Panc1 (cell line): ENCODE measurements at places on chromosomes 1 and 21.

GRCh38 chr1:183277821-183278738, 92.0 kb downstream of the LAMC2 start:
- no peaks in the 10 kb centered on the region for H3K27me3 ChIP-seq
- H3K27ac ChIP-seq: no peak overlapping the region
- H3K4me1 ChIP-seq: no peaks in the 10 kb centered on the region; the same call in 1 of the 2 replicates
- H3K4me3 ChIP-seq: no peak overlapping the region
- no peak for DNase-seq

DNA sequence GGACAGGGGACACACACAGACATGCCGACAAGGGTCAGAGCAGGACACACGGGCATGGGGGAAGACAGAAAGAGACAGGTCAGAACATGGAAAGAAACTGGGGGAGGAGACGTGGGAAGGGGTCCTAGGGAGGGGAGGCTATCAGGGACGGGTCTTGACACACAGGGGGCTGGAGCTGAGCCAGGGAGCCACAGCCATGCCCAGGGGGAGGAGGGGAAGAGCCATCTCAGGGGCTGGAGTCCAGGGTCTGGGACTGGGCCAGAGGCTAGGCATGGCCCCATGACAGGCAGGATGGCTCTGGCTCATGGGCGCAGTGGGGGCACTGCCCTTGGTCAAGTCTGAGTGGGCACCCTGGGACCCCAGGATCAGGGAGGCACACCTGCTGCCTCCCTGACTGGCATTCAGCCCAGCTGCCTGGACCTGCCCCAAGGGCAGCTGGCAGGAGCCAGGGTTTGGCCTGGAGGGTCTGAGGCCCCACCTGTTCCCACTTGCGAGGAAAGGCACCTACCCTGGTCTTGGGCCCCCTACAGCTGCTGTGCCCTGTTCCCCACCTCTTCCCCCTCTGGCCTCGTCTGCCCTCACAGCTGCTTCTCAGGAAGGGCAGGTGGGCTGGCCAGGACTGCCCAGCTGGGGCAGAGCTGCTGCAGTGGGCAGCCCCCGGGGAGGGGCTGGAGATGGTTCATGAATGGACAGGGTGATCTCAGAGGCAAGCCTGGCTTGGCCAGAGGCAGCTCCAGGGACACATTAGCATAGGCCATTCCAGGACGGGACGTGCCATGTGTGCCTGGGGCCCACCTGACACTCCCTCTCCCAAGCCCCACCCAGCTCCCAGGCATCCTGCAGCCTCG, 42.9 kb downstream of the HSPG2 start:
- no peak for DNase-seq
- peaks cover 3% of the 10 kb centered on the region; the same call in 1 of the 2 replicates for H3K36me3 ChIP-seq
- no peak overlapping the region for H3K4me3 ChIP-seq

DNA sequence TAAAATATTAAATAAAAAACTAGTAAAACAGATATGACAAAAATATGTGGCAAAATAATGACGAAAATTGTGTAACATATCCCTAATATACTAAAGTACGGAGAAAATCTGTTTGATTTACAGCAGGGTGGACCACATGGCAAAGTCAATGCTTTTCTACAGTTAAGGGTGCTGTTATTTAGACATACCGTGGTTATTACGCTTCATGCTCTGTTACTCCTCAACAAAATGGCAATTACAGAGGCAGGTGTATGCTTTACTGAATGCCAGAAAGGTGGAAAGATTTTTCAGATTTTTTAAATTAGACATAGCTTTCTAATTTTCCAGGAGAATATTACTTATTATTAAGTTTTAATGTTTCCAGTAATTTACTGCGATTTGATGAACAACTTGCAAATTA, 343.9 kb upstream of the DPYD start:
- H3K36me3 ChIP-seq: no peaks in the 10 kb centered on the region
- H3K27me3 ChIP-seq: no peaks in the 10 kb centered on the region
- H3K27ac ChIP-seq: no peak overlapping the region
- no peak for DNase-seq
- H3K4me1 ChIP-seq: no peaks in the 10 kb centered on the region

DNA sequence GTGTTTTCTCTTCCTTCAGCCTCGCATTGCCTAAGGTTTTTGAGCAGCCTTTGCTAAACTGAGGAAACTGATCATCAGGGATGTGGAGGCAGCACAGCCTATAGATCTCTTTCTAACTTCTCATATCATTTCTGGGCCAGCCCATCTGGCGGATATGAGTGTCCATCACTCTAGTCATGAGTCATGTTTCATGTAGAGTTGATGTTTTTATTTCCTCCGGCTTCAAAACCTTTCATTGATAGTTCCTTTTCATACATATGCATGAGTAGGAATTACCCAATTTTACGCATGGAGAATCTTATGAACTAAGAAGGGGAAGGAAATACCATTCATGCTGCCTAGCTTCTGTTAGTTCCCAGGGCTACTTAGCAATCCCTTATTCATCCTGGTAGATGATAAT, 66.3 kb downstream of the SPATA46 start:
- H3K4me1 ChIP-seq: no peaks in the 10 kb centered on the region
- no peak overlapping the region for H3K27ac ChIP-seq
- no peaks in the 10 kb centered on the region for H3K36me3 ChIP-seq
- no peak for DNase-seq
- H3K4me3 ChIP-seq: no peak overlapping the region

DNA sequence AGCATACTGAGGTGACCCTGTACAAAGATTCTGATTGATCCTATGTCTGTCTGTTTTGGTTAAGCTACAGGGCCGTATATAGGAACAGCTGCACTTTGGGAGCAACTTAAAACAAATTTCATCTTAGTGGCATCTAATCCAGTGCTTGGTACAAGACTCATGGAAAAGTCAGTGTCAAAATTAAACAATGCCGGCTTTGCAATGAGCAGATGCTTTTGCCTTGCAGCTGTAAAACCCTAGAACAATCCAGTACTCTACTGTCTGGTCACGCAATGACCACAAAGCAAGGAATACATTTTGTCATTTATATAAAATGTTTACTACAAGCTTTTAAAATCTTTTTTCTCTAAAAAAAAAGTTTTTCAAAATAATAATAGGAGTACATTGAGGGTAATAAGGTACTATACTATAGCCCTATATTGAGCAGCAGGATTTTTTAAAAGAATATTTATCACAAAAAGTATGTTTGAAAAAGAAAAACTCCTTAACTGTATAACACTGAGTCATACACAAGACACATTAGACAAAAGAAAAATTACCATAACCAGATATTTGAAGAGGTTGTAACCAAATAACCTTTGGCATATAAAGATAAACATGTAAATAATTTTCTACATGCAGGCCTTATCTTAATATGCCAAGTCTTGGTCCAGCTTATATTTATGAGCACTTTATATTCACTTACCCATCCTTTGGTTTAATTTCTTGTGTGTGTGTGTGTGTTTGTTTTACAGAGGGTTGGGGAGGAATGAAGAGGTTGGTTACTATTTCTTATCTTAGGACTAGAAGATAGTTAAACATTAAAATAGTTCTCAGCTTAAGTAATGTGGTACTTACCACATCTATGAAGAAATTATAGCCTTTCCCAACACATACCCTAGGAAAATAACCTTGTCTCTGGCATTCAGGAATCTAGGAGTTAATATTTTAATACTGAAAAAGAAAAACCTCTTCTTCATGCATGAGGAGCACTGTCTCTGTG, 262.3 kb downstream of the FAF1 start:
- H3K4me1 ChIP-seq: no peaks in the 10 kb centered on the region
- DNase-seq: no peak
- H3K4me3 ChIP-seq: no peak overlapping the region
- no peak overlapping the region for H3K27ac ChIP-seq
- no peaks in the 10 kb centered on the region for H3K36me3 ChIP-seq

GRCh38 chr21:25375675-25376074, 231.6 kb downstream of the MRPL39 start:
- H3K4me3 ChIP-seq: no peak overlapping the region
- DNase-seq: no peak
- no peaks in the 10 kb centered on the region for H3K36me3 ChIP-seq
- H3K4me1 ChIP-seq: no peaks in the 10 kb centered on the region

- H3K27me3 ChIP-seq: no peaks in the 10 kb centered on the region
- H3K36me3 ChIP-seq: no peaks in the 10 kb centered on the region
- no peaks in the 10 kb centered on the region for H3K4me1 ChIP-seq
- no peak overlapping the region for H3K27ac ChIP-seq
- no peak overlapping the region for H3K4me3 ChIP-seq
- no peak for DNase-seq
Observed at GRCh38 chr1:17657436-17657835, 97.7 kb upstream of the ACTL8 start.

DNA sequence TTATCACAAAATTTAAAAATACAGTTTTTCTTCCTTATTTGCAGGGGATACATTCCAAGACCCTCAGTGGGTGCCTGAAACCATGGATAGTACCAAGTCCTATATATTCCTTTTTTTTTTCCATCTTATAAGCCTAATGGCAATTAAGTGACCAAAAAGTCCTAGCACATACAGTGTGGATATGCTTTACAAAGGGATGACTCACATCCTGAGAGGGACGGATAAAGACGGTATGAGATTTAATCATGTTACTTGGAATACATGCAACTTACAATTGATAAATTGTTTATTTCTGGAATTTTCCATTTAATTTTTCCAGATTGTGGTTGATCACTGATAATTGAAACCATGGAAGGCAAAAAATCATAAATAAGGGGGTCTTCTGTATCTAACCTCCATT, 181.2 kb upstream of the BRINP3 start:
- DNase-seq: no peak
- no peak overlapping the region for H3K27ac ChIP-seq
- no peak overlapping the region for H3K4me3 ChIP-seq
- no peaks in the 10 kb centered on the region for H3K36me3 ChIP-seq

GRCh38 chr1:39395357-39395831, 96.0 kb upstream of the BMP8A start:
- H3K36me3 ChIP-seq: no peaks in the 10 kb centered on the region
- no peak for DNase-seq
- H3K4me1 ChIP-seq: peaks cover 89% of the 10 kb centered on the region
- H3K27ac ChIP-seq: peak overlapping the region; percentile 94
- no peak overlapping the region for H3K4me3 ChIP-seq

- H3K27ac ChIP-seq: no peak overlapping the region
- peaks cover 3% of the 10 kb centered on the region; the same call in 1 of the 2 replicates for H3K27me3 ChIP-seq
- H3K4me3 ChIP-seq: no peak overlapping the region
- no peaks in the 10 kb centered on the region for H3K4me1 ChIP-seq
- H3K36me3 ChIP-seq: no peaks in the 10 kb centered on the region
Observed at GRCh38 chr1:90781534-90781933, 64.4 kb upstream of the BARHL2 start.

DNA sequence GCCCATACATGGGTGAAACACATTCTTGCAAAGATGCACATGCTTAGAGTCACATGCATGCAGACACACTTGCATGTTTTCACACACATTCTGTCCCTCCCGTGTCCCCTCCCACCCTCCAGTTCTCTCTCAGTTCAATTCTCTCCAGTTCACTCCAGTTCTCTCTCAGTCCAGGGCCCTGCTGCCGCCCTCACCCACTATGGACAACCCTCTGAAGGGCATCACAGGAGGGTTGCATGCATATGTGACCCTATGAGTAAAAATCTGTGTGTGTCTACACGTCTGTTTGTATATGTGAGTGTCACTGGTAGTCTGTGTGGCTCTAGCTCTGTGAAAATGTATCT, 21.8 kb upstream of the ADGRB2 start:
- no peak for DNase-seq
- H3K4me3 ChIP-seq: no peak overlapping the region
- H3K36me3 ChIP-seq: no peaks in the 10 kb centered on the region
- no peak overlapping the region for H3K27ac ChIP-seq

DNA sequence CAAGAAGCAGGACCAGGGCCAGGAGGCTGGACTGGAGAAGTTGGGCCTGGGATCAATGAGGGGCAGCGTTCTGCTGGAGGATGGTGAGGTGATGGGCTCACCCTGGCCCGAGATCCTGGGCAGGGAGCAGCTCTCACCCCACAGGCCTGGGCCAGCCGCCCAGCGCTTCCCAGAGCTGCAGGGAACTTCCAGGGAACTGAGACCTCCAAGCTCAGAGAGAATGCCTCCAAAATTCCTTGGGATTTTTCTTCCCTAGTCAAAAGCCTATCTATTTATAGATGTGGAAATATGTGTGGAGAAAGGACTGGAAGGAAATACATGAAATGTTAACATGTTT, 121.2 kb downstream of the SPSB1 start:
- peaks cover 36% of the 10 kb centered on the region for H3K4me1 ChIP-seq
- no peaks in the 10 kb centered on the region for H3K36me3 ChIP-seq
- DNase-seq: no peak
